ENCODE measurements at places on chromosomes 5 and 9.
A peak's percentile ranks its signal among the peaks of the same experiment; 100 is the strongest.

DNA sequence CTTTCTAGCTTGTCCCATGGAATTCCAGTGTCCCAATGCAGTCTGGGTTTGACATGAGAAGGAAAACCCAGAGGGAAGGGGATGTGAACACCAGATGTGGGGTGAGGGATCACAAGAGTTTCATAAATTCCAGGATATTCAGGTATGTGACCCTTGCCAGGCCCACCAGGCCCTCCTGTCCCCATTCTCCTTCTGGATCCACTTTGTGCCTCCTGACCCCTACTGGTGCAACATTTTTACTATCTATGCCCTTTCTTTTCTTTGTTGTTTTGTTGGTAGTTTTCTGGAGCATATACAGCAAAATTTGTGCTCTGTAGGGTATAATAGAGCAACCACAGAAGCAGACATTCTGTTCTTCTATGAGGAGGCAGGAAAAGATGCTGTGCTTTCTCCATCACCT is 597.0 kb upstream of the GRAMD2B start:
- DNase-seq = no peak

- DNase-seq = no peak
Measured at GRCh38 chr5:5953584-5954274, 424.6 kb downstream of the MED10 start.

DNA sequence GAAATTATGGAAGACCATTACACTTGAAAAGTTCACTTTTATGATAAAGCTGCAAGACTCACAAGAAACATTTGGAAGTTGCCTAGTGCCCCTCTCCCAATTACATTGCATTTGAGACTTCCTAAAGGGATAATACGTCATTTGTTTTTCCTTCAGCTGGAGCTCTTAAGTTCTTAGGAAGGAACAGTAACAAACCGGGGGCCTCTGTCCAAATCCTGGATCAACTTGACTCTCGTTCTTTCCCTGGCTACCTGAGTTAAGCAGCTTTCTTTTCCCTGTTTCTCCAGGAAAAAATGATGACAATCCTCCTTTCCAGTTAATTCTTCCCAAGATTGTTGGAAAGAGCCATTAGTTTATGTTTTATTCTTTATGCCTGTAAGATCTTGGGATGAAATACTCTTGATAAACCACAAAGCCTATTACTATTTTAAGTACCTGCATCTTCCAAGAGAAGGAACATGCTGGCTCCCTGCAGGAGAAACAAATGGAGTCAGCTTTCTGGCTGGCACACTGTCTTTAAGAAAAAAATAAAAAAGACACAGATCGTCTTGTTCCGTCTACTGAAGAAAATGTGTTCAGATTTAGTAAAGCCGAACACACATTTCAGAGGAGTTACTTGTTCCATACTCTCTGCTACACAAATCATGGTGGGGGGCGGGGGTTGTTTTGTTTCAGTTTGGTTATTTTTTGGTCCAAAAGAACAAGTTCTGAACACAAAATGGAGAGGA is 297.9 kb downstream of the EFNA5 start:
- DNase-seq = no peak

DNA sequence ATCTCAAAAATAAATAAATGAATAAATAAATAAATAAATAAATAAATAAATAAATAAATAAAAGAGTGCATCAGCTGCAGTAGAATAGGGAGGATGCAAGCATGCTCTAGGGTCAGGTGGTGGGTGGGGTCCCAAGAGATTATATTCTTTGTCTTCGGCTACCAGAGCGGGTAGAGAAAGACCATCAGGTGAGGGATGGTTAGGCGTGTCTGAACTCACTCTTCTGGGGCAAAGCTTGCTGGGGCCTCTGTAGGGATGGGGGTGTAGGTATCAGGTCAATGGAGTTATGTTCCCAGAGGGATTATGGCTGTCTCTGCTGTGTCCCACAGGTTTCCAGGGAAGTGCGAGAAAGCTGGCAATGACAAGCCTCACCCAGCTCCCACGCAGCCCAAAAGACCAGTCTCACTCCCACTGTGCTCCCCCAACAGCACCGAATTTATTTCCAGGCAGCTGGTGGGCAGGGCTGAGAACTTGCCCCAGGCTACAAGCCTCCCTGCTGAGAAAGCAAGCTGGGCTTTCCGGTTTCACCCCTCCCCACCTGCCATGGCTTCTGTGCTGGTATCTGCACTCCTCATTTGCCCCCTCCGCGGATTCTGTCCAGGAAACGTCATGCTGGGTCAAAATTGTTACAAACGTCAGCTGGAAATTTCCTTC is 180.8 kb downstream of the LURAP1L start:
- DNase-seq = no peak

DNA sequence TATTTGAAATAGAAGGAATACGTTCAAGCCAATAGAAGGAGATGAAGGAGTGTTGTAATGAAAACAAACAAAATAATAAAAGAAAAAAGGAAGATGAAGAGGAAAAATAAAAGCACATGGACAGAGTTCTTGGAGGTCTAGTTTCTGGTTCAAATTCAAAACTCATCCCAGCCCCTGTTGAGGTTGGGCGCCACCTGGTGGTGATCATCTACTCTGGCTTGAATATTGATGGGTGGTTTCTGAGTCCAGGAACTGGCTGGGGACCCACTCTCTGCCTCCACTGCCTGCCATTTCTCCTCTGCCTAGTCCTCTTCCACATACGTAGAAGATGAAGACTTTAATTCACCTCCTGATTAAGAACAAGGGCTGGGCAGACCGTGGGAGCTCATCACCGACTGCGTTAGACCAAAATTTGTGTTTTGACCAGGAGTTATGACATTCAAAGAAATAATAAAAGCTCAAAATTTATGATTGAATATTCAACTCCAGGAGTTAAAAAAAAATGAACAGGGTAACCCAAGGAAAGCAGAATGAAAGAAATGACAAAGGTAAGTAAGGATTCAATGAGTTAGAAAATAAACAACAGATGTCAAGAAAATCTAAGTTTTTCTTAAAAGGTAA is 99.0 kb upstream of the SLC1A3 start:
- peak; percentile 68 for DNase-seq

All from stimulated activated CD4-positive, alpha-beta T cell treated with anti-CD3 and anti-CD28 coated beads, Interleukin-4, amount 100 ng/mL, for 4 hours (primary cell).